ENCODE measurements at places on chromosomes 2 and 18.

DNA sequence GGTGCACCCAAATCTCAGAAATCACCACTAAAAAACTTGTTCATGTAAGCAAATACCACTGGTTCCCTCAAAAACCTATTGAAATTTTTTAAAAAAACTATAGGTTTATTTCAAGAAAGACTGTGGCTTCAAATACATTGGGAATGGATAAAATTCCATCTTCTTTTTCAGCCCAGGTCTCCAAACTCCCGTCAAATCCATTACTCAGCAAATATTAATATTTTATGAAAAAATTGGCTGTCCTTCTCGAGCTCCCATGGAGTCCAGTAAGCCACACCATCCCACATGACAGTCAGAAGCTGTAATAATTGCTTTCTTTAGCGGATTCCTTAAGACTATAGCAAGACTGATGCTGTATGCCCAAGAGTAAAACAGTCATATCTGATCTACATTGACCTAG is 204.4 kb upstream of the DOK6 start:
- no peak for DNase-seq

- DNase-seq = no peak
Observed at GRCh38 chr18:42929857-42930256, 185.6 kb downstream of the RIT2 start.

GRCh38 chr2:178114462-178114861 is 2.2 kb downstream of the RBM45 start:
- no peak for DNase-seq

GRCh38 chr18:28594034-28594433 is 417.1 kb upstream of the CDH2 start:
- DNase-seq = no peak

DNA sequence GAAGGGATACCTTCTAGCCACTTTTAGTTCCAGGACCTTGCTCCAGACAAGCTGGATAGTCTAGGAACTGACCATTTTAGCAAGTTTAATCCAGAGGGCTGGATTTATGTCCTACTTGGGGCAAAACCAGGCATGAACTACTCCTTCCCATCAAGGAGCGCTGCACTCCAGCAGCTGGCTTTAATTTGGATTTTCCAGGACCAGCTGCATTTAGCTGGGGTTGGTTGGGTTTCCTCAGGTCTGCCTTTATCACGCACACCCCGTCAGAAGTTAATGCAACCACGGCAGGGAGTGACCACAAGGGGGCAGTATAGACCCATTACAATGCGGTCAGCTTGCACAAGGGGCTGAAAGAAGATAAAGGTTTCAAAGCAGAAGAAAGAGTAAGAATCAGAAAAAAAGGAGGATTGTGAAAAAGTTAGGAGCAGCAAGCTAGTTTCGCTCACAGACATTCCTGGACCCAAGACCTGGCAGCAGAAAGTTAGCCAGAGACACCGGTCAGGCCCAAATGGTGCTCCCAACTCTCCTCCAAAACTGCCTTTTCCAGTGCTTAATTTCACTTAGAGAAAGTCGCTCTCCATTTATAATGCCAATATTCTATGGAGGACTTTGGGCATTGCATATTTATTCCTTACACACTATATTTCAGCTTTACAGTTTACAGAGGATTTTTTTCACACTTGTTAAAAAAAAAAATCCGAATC is 40.1 kb downstream of the SLC4A1AP start:
- DNase-seq = peak; percentile 61

DNA sequence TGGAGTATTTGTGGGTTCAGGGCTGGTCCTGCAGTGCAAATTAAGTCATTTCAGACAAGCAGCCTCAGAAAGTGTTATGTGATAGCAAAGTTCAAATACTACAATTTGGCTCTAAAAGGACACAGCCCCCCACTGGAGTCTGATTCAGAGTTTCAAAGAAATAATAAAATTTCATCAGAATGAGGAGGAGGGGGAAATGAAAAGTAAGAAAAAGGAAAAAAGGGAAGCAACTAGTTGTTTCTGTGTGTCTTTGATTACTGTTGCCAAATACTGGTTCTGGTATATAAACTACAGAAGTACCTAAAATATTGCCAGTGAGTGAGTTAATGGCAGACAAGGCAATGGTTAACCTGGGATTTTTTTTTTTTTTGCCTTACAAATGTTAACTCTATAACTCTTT is 773.9 kb downstream of the BCL11A start:
- DNase-seq = no peak

DNA sequence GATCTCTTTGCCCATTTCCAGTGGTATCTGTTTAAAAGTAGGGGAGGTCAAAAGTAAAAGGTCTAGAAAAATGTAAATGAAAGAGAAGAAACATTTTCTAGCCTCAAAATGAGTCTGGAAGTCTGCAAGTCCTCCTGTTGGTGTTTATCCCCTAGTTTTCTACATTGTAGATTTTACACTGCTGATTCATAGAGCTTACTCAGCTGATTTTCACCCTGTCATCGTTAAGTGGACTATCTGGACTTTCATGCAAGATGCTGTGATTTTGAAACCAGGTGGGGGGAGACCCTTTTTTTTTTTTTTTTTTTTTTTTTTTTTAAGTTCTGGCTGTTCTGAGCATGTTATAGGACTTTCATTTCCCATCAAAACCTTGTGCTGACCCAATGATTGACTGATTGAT is 10.3 kb downstream of the HOXD3 start:
- no peak for DNase-seq

DNA sequence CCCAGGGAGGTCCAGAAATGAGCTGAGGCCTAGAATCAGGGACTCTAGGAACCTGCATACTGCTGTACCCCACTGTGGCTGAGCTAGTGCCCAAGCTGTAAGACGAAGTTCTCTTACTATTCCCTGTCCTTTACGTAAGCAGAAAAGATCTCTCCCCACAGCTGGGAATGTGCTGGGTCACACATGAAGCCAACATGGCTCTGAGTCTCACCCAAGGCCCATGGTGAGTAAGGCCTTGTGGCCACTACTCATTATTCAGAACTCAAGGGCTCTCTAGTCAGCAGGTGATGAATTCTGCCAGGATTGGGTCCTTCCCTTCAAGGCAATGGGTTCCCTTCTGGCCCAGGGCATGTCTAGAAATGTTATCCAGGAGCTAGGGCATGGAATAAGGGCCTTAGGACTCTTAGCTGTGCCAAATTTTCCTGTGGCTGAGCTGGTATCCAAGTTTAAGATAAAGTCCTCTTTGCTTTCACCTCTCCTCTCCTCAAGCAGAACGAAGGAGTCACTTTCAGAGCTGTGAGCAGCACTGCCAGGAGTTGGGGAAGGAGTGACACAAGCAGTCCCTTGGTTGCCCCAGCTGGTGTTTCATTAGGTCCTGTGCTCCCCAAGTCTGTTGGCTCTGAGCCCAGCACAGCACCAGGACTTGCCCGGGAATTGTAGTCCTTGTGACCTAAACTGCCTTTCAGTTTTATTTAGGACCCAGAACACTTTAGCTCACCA is 707.6 kb downstream of the SLC4A3 start:
- no peak for DNase-seq
